ENCODE measurements at places on chromosomes 13 and 19. TPM values are rescaled to one million over a fixed set of nuclear protein-coding genes. Genes with fewer than 3 reads are reported as not detected.
A peak's percentile ranks its signal among the peaks of the same experiment; 100 is the strongest.

GRCh38 chr13:74226791-74227475 lies 92.7 kb upstream of the KLF12 start:
- no peaks in the 10 kb centered on the region for H3K27me3 ChIP-seq
- H3K27ac ChIP-seq = no peak overlapping the region
- no peaks in the 10 kb centered on the region for H3K36me3 ChIP-seq
- DNase-seq = no peak
- H3K4me3 ChIP-seq = no peak overlapping the region

Gene ATP8A2
- total RNA-seq = 16.3 TPM

DNA sequence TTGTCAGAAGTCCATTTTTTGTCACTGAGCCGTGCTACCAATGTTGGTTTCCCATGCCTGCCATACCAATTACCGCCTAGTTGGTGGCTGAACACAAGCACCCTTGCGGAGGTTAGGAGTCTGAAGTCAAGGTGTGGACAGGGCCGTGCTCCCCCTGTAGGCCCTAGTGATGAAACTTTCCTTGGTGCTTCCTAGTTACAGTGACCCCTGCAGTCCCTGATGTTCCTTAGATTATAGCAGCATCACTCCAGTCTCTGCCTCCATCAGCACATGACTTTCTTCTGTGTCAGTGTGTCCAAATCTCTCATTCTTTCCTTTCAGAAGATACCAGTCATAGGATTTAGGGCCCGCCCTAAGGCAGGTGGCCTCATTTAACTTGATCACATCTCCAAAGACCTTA lies 99.0 kb downstream of the MYO16 start:
- H3K36me3 ChIP-seq = no peaks in the 10 kb centered on the region
- H3K4me3 ChIP-seq = no peak overlapping the region
- peak; percentile 87 for DNase-seq
- H3K27me3 ChIP-seq = no peaks in the 10 kb centered on the region

DNA sequence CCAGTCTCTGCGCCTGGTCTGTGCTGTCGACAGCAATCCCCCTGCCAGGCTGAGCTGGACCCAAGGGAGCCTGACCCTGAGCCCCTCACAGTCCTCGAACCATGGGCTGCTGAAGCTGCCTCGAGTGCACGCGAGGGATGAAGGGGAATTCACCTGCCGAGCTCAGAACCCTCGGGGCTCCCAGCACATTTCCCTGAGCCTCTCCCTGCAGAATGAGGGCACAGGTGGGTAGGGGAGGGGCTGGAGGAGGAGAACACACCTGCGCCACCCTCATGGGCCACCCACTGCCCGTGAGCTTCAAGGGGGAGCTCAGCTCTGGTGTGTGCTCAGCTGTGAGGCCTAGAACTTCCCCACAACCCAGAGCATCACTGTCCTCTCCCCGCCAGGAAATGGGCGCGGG lies 38.6 kb upstream of the CD33 start:
- H3K27me3 ChIP-seq = no peaks in the 10 kb centered on the region
- no peaks in the 10 kb centered on the region for H3K4me1 ChIP-seq
- H3K36me3 ChIP-seq = no peaks in the 10 kb centered on the region
- no peak overlapping the region for H3K27ac ChIP-seq

DNA sequence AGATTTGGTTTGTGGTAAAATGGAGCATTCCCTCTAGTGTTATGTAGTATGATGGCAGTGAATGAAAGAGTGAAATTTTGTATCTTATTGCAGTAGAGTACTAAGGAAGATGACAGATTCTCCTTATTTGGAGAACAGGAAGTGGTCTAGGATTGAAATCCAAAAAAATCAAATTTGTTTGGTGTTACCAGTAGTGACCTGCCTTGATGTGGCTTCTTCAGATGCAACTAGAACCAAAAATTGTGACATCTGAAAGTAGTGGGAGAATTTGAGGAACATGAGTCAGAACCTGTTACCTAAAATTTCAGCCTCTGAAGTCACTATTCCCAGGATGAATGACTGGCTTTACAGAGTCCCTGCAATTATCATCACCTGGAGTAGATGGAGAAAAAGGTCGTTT lies 165.9 kb downstream of the KLF5 start:
- no peak overlapping the region for H3K27ac ChIP-seq
- no peaks in the 10 kb centered on the region for H3K4me1 ChIP-seq
- H3K36me3 ChIP-seq = no peaks in the 10 kb centered on the region

Gene NTN5
- 0.33 TPM for total RNA-seq

DNA sequence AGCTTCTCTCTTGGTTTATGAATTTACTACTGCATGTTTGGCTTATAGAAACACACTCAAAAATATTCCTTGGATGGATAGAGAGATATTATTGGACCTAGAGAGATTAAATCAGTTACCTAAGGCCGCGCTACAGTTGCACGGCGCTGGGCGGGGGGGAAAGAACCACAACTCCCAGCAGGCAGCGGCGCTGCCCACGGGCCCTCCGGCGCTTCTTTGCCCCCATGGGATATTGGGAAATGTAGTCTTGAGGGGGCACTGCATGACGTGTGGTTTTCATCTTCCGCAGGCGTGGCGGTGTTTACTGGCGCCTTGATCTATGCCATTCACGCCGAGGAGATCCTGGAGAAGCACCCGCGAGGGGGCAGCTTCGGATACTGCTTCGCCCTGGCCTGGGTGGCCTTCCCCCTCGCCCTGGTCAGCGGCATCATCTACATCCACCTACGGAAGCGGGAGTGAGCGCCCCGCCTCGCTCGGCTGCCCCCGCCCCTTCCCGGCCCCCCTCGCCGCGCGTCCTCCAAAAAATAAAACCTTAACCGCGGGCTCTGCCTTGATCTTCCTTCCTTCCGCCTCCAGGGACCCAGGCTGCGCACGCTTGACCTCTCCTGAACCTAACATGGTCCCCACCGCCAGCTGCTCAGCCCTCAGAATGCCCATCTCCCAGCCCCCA lies 4.8 kb downstream of the EMP3 start:
- H3K27me3 ChIP-seq = no peaks in the 10 kb centered on the region
- H3K4me1 ChIP-seq = peaks cover 3% of the 10 kb centered on the region
- H3K4me3 ChIP-seq = peak overlapping the region; percentile 90
- DNase-seq = peak; percentile 92

GRCh38 chr19:28577666-28578065 lies 635.3 kb downstream of the UQCRFS1 start:
- H3K4me3 ChIP-seq = no peak overlapping the region
- H3K4me1 ChIP-seq = peaks cover 11% of the 10 kb centered on the region
- H3K36me3 ChIP-seq = no peaks in the 10 kb centered on the region
- H3K27me3 ChIP-seq = no peaks in the 10 kb centered on the region
- no peak for DNase-seq

DNA sequence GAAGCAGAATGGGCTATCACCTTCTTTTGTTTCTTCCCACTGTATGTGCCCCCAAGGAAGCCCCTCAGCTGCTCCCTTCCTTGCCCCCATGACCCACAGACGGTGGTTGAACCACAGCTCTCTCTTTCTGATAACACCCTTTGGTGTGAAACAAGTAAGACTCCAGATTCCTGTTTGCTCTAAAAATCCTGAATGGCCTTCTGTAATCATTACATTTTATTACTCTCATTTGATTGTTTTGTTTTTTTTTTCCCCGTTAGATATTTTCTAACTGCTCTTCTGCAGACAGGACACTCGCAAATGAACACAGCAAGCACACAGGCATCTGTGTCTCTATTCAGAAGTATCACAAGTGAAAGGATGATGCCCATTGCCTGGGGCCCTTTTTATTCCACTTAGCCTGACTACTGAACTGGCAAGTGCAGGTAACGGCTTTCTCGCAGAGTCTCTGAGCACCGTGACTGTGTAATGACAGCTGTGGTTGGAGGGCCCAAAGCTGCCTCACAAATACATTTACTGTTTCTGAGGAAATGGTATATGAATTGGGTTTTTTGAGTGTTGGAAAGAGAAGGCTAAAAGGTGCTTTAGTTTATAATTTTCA lies 59.3 kb downstream of the OXGR1 start:
- 0 out of 2 replicates have a peak, but pooled peaks cover 2% of the 10 kb centered on the region for H3K4me1 ChIP-seq
- H3K27me3 ChIP-seq = no peaks in the 10 kb centered on the region
- DNase-seq = no peak
- no peak overlapping the region for H3K27ac ChIP-seq
- H3K4me3 ChIP-seq = no peak overlapping the region

GRCh38 chr19:30228835-30229524 lies 143.2 kb upstream of the ZNF536 start:
- H3K4me3 ChIP-seq = peak overlapping the region; percentile 96
- peaks cover 47% of the 10 kb centered on the region for H3K27me3 ChIP-seq
- no peak overlapping the region for H3K27ac ChIP-seq
- no peaks in the 10 kb centered on the region for H3K4me1 ChIP-seq
- no peaks in the 10 kb centered on the region for H3K36me3 ChIP-seq

DNA sequence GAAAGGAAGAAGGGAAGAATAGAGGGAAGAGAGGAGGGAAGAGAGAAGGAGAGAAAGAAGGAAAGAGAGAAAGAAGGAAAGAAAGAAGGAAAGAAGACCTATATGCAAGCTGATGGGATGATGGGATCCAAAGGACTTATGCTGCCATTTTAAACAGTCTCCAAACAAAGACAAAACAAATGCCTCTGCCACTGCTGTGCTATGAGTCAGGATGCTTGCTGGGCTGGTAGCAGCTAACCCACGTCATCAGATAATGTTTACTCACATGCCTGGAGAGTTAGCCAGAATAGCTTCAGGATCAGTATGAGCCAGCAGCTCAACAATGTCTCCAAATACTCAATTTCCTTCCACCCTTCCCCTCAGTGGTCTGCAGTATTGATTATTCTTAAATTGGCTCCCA lies 12.0 kb upstream of the ZNF274 start:
- H3K4me1 ChIP-seq = no peaks in the 10 kb centered on the region
- peaks cover 10% of the 10 kb centered on the region for H3K36me3 ChIP-seq
- no peak overlapping the region for H3K27ac ChIP-seq
- no peak overlapping the region for H3K4me3 ChIP-seq
- H3K27me3 ChIP-seq = no peaks in the 10 kb centered on the region
- no peak for DNase-seq

DNA sequence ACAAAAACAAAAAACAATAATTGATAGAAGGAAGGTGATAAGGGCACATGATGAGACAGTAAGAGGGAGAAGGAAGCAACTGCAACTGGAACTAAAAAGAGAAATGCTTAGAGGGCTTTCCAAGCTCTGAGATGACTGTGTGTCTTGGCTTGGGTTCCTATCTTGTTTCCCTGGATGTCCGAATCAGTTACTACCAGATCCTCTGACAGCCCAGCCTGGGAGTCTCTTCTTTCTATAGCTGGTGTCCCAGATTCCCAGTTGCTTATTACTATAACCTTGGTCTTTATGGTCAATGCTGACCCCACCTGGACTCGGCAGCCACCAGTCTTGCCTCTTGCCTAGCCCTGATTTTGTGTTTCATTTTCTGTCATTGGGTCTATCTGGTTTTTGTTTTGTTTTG lies 116.4 kb downstream of the RFC3 start:
- no peak overlapping the region for H3K27ac ChIP-seq
- peaks cover 1% of the 10 kb centered on the region for H3K36me3 ChIP-seq
- H3K27me3 ChIP-seq = no peaks in the 10 kb centered on the region
- peaks cover 15% of the 10 kb centered on the region for H3K4me1 ChIP-seq
- H3K4me3 ChIP-seq = no peak overlapping the region

Gene CXCL17
- not detected for total RNA-seq

DNA sequence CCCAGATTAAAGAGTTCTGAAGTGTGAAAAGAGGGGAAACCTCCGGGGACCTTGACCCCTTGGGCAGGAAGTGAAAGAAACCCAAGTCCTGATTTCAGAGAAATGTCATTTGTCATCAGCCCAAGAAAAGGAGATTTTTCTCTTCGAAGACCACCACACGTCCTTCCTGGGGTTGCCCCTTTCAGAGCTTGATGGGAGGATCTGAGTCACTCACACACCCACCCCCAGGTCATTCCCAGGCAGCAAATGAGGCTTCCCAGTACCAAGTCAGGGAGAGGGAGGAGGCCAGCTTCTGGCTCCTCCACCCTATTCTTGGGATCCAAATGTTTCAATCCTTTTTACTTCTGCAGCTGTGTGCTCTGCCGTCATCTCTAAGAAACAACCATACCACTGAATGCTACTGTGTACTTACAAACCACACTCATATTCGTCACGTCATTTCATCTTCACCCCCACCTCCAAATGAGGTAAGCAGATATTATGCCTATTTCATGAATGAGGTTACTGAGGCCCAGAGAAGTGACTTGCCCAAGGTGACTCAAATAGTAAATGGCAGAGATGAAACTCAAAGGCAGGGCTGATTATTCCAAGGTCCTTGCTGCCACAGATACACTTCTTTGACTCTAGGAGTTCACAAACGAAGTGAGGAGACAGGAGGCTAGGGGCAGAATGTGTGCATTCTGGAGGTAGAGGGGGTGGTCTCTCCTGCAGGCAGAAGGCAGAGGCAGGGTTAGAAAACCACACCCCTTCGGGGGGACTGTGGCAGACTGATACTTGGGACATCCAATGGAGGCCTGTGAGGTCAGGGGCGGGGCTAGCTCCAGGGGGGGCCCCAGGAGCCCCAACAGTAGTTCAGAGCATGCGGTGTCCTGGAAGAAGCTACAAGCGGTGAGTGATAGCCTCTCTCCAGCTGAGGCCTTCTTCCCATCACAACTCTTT lies 5.0 kb upstream of the KMT2B start:
- no peaks in the 10 kb centered on the region for H3K27me3 ChIP-seq
- no peak overlapping the region for H3K27ac ChIP-seq
- peaks cover 10% of the 10 kb centered on the region for H3K4me1 ChIP-seq
- no peaks in the 10 kb centered on the region for H3K36me3 ChIP-seq
- no peak overlapping the region for H3K4me3 ChIP-seq
- DNase-seq = no peak

GRCh38 chr13:30510811-30511371 lies 45.2 kb upstream of the HMGB1 start:
- DNase-seq = no peak
- no peaks in the 10 kb centered on the region for H3K36me3 ChIP-seq
- no peaks in the 10 kb centered on the region for H3K4me1 ChIP-seq
- H3K27ac ChIP-seq = no peak overlapping the region

GRCh38 chr13:102928941-102929675 lies 83.3 kb downstream of the ERCC5 start:
- no peaks in the 10 kb centered on the region for H3K4me1 ChIP-seq
- H3K4me3 ChIP-seq = no peak overlapping the region
- H3K36me3 ChIP-seq = no peaks in the 10 kb centered on the region
- no peaks in the 10 kb centered on the region for H3K27me3 ChIP-seq

DNA sequence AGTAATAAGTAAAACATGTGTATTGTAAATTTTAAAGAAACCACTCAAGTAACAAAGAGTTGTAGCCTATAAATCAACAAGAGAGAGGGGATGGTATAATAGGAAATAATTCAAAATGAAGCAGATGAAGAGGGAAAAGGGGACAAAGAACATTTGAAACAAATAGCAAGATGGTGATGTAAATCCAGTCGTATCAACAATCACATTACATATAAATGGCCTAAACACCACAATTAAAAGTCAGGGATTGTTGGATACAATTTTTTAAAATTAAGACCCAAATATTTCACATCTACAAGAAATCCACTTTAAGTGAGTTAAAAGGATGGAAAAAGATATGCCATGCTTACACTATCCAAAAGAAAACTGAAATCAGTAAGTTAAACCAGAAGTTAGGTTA lies 15.2 kb downstream of the FNDC3A start:
- no peak overlapping the region for H3K4me3 ChIP-seq
- H3K27ac ChIP-seq = no peak overlapping the region
- H3K4me1 ChIP-seq = no peaks in the 10 kb centered on the region

GRCh38 chr19:49430172-49430677 lies 5.0 kb downstream of the GFY start:
- peaks cover 6% of the 10 kb centered on the region for H3K36me3 ChIP-seq
- no peak for DNase-seq
- peak overlapping the region; percentile 1 for H3K4me3 ChIP-seq
- peaks cover 8% of the 10 kb centered on the region for H3K27me3 ChIP-seq
- H3K27ac ChIP-seq = no peak overlapping the region

- DNase-seq = no peak
- H3K4me1 ChIP-seq = no peaks in the 10 kb centered on the region
- no peaks in the 10 kb centered on the region for H3K36me3 ChIP-seq
- peak overlapping the region; percentile 93 for H3K4me3 ChIP-seq
- no peak overlapping the region for H3K27ac ChIP-seq
Measured at GRCh38 chr13:32587811-32588170, 1.5 kb downstream of the PDS5B start.
